Aorta (tissue), 5 donors: ENCODE measurements at places on chromosomes 7 and 10. TPM values are rescaled to one million over a fixed set of nuclear protein-coding genes. Genes with fewer than 3 reads are reported as not detected.

COL28A1 gene
- 1.6 TPM for total RNA-seq

TUBB8 gene
- not detected for total RNA-seq

DNA sequence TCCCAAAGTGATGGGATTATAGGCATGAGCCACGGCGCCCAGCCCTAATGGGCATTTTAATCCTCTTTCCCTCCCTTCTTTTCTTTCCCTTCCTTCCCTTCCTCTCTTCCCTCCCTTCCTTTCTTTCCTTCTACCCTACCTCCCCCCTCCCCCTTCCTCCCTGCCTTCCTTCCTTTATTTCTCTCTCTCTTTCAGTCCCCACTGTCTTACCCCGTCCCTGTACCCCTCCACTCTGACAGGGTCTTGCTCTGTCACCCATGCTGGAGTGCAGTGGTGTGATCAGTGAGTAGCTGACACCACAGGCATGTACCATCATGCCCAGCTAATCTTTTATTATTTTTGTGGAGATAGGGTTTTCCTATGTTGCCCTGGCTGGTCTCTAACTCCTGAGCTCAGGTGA lies 24.2 kb downstream of the LCOR start:
- H3K4me1 ChIP-seq: no peaks in the 10 kb centered on the region
- no peak overlapping the region for H3K27ac ChIP-seq
- no peak overlapping the region for H3K4me3 ChIP-seq
- no peaks in the 10 kb centered on the region for H3K36me3 ChIP-seq

- no peaks in the 10 kb centered on the region for H3K36me3 ChIP-seq
- no peaks in the 10 kb centered on the region for H3K27me3 ChIP-seq
- H3K4me3 ChIP-seq: no peak overlapping the region
- no peak for DNase-seq
- H3K27ac ChIP-seq: peak overlapping the region; percentile 63
Measured at GRCh38 chr10:24307696-24308485, 99.0 kb downstream of the KIAA1217 start.

DNA sequence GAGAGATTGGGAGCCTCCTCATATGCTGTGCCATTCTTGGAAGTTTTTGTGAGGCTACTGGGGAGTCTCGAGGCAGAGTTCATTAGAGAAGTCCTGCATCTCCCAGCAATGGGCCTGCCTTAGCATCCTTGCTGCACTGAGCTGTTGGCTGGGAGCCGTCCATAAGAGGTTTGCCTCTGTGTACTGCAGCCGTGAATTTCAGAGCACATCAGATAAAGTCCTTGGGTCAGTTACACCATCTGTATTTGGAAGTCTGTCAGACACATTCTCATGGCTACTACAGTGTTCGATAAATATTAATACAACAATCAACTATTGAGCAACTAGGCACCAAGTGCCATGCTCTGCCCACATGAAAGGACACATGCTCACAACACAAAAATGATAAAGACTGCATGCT lies 100.5 kb upstream of the SEC61G start:
- no peaks in the 10 kb centered on the region for H3K36me3 ChIP-seq
- no peak overlapping the region for H3K4me3 ChIP-seq
- DNase-seq: no peak
- no peaks in the 10 kb centered on the region for H3K4me1 ChIP-seq

GJD4 gene
- not detected for total RNA-seq

- no peak for DNase-seq
- no peak overlapping the region for H3K4me3 ChIP-seq
- H3K4me1 ChIP-seq: no peaks in the 10 kb centered on the region
- no peaks in the 10 kb centered on the region for H3K27me3 ChIP-seq
Measured at GRCh38 chr10:69080226-69080625, 7.7 kb upstream of the SRGN start.

VWDE gene
- total RNA-seq: 0.21 TPM

SAMD9 gene
- total RNA-seq: 13.7 TPM

DNA sequence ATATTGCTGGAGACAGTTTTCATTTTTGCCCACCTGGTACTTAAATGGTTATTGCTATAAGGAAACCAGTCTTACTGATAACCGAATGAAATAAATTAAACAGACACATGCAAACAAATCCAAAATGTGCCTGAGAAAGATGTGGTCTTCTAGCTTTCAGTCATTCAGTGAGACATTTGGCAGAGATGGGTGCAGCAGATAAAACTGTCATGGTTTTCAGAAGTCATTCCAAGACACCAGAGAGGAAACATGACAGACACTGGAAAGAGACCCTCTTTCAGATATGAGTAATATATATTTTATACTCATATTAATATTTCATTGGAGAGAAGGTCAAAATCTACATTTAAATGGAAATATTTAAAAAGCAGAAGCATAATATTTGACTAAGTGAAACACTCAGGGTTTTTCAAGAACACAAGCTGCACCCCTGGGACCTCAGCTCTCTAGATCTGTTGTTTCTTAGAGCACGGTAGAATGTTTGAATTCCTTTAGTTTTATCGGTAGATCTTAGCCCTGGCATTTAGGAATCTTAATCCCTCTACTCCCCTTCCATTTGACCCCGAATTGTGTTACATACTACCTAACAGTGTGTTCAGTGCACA lies 246.1 kb downstream of the AUTS2 start:
- H3K27me3 ChIP-seq: no peaks in the 10 kb centered on the region
- H3K4me1 ChIP-seq: no peaks in the 10 kb centered on the region
- DNase-seq: no peak
- H3K4me3 ChIP-seq: no peak overlapping the region
- no peak overlapping the region for H3K27ac ChIP-seq

NANOS1 gene
- 1.9 TPM for total RNA-seq

- H3K4me1 ChIP-seq: no peaks in the 10 kb centered on the region
- H3K36me3 ChIP-seq: no peaks in the 10 kb centered on the region
- H3K27me3 ChIP-seq: no peaks in the 10 kb centered on the region
- H3K27ac ChIP-seq: no peak overlapping the region
- DNase-seq: no peak
- H3K4me3 ChIP-seq: no peak overlapping the region
Measured at GRCh38 chr7:38512291-38512690, 118.9 kb downstream of the AMPH start.

DNA sequence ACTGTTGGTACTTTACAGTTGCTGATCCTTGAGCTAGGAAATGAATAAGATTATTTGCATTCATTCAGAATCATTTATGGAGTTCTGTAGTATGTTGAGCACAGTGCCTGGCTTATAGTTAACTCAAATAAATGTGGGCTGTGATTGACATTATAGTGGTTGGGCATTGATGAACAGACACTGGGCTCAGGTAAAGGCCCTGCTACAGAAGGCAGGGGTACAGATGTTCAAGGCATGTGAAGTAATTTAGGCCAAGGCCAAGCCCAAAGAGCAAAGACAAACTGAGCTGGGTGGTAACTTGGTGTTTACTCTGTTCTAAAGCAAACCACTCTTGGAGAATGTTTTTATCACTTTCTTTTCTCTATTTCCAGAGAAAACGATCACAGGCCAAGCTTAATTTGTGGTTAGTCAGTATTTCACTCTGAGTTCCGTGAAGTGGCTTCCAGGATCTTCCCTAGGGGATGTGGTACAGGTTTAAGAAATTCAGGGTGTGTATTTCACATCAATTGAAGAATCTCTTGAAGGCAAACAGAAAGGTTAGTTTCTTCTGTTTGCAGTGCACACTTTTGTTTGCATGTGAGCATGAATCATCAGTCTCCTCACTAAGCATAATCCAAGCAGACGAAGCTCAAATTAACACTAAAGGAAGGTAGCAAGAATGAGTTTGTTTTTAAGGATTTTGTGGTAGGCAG lies 113.9 kb upstream of the PRR15 start:
- H3K36me3 ChIP-seq: no peaks in the 10 kb centered on the region
- no peak overlapping the region for H3K27ac ChIP-seq
- no peak for DNase-seq
- no peak overlapping the region for H3K4me3 ChIP-seq
- H3K4me1 ChIP-seq: peaks cover 1% of the 10 kb centered on the region
